ENCODE measurements at places on chromosomes 5 and 9.
A peak's percentile ranks its signal among the peaks of the same experiment; 100 is the strongest.

DNA sequence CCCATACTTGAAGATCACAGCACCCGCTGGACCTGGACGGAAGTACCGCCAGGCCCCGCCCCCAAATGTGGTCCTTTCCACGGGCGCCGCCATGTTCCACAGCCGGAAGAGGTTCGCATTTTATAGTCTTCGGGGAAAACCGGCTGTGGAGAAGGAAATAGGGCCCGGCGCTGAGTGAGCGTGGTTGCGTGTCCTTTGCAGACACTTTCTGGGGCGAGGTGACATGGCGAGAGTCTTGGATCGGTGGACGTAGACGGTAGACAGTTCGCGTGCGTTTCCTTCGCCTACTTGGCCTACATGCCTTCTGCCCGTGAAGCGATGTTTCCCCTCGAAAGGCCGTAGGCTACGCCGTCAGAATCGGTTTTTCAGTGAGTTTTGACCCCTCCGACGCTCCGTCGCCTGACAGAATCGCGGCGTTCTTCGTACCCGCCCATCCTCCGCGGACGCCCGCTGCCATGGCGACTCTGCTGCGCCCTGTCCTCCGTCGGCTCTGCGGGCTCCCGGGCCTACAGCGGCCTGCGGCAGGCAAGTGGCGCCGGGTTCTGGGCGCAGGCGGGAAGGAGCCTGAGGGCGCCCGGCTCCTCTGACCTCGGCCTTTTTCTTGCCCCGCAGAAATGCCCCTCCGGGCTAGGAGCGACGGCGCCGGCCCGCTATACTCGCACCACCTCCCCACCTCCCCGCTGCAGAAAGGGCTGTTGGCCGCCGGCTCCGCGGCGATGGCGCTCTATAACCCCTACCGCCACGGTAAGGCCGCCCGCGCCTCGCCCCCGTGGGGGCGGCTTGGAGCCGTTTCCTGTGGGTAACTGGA lies at the start of the genes COQ4 and TRUB2:
COQ4 (plus strand) TSS at position 436 of the 808 bp plus-strand sequence; CDS start at position 456, 20 bp downstream.
TRUB2 (minus strand) TSS at position 44 of the 808 bp plus-strand sequence; CDS start at position 5, 39 bp downstream.
- peak; percentile 93 for DNase-seq

DNA sequence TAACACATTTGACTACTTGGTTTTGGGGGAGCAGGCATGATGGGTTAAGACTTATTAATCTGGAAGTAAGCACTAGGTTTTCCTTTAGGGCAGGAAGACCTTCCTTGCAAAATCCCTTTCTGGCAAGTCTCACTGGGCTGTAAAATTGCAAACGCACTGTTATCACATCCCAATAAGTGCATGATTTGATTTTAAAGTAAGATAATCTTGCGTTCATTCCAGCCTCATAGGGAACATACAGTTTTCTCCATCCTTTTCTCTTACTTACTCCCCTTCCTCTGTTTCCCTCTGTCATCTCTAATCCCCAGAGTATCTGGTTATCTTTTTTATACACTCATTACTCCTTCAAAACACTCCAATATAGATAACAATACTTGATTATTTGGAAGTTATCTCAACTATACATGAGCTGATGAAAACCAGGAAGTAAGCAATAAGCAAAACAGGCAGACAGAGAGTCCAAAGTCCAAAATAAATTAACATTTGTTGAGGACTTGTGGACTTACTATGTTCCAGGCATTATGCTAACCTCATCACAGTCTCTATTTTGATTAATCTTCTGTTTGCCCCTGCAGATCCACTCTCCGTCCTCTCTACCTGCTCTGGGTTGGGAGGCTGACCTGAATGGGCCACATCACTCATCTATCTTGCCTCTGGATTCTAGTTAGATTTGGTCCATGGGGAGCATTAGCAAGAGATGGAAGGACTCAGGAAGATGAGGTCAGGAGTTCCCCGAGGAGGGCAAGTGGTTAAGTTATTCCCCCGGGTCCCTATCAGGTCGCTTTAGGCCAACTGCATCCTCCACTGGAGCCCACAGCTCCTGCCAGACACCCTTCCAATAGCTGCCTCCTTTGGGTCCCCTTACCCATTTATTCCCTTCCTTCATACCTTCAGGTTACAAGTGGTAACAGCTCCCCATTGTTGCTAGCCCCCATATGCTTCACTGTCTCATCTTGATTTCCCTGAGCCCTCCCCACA lies 60.2 kb downstream of the SLC22A5 start:
- no peak for DNase-seq

DNA sequence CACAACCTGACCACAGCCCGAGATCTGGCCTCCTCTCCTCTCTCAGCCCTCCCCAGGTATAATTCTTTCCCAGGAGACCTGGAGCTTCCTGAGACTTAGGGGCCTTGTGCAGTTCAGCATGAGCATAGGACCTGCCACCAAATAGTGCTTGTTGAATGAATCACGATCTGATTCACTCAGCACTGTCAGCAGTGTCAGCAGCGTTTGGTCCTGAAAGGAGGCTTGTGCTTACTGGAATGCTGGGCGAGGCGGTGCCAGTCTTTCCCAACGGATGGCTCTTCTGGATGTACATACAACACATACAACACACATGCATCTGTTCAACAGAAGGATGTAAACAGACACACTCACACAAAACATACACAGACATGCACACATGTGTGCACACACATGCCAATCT lies 173.3 kb downstream of the COL23A1 start:
- DNase-seq, result no peak

DNA sequence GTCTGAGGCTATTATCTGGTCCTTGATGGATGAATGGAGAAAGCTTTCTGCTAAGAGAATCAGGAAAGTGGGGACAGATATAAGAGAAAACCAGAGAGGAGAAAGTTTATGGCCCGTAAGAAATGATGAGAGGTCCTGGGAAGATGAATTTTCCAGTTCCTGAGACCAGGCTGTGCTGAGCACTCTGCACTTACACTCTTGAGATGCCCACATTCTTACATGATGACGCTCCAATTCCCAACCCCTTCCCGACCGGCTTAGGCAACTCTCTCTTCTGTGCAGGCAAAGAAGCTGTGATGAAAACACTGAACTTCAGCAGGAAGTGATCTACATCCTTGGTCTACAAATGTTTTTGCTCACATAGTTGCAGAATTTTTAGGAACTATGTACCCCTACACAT lies 417.0 kb downstream of the ARHGEF28 start:
- no peak for DNase-seq

DNA sequence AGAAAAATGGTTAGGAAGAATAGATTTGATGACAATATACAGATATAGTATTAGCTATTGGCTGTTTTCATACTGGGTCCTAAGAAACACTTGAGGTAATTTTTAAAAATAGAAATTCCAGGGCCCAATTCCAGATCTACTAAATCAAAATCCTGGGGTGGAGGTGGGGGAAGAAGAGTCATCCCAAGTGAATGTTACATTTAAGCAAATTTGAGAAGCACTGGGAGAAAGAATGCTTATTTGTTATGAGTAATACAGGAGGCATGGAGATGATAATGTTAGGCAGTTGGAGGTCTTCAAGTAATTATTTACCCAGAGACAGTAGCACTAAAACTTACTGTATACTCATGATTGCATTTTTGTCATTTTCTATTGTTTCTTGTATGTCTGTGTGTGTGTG lies 93.0 kb upstream of the DAB2 start:
- no peak for DNase-seq

DNA sequence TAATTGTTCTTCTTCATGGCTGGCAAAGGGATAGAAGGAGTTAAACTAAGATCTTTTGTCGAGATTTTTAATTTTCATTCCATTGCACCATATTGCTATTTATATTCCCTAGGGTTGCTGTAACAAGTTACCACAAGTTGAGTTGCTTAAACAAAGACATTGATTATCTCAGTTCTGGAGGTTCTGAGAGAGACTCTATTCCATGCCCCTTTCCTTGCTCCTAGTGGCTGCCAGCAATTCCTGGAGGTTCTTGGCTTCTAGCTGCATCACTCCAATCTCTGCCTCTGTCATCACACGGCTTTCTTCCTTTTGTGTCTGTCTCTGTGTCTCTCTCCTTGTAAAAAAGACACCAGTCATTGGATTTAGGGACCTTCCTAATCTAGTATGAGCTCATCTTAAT lies 136.6 kb upstream of the DAB2 start:
- DNase-seq, result no peak

- DNase-seq, result no peak
Measured at GRCh38 chr5:122076669-122077365, 1.2 kb downstream of the LOX start.

DNA sequence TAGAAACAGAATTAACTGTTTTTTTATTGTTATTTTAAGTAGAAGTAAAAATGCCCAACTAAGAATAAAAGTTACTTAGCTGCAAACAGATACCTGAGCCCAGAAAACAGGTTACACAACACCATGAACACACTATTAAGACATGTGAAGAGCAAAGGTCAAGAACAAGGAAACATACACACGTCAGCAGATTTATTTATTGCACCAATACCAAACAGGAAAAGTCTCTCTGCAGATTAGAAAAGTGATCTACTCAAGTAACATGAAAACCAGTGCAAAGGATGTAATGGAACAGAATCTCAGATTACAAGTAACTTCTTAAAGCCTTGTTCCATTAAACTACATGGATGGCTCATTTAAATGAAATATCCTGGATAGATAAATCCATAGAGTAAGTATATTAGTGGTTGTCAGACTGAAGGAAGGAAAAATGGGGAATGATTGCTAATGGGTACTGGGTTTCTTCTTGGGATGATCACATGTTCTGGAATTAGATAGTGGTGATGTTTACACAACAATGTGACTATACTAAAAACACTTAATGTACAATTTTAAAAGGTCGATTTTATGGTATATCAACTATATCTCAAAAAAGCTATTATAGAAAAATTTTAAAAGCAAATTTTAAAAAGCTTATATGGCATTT lies 6.1 kb downstream of the SAR1B start:
- no peak for DNase-seq

- no peak for DNase-seq
Measured at GRCh38 chr5:91840412-91840811, 457.3 kb upstream of the ARRDC3 start.
